ENCODE measurements at places on chromosomes 7 and 10.

GRCh38 chr10:76287856-76288255, 856.4 kb downstream of the LRMDA start:
- DNase-seq, result no peak

- no peak for DNase-seq
Measured at GRCh38 chr7:116150588-116150987, 59.8 kb upstream of the TES start.

DNA sequence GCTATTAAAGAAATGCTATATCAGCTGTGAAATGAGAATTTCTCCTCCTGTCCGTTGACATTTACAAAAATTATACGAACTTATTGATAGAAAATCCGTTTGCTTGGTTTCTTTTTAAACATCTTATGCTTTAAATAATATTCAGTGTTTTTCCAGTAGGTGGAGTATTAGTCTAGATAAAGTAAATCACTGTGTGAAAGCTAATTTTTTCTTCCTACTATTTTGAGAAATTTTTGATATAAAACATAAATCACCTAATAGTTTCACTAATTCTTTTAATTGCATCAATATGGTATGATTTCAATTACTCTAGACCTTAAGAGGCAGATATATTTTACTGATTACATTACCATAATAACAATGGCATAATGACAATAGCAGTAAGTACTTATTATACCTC, 335.2 kb upstream of the C7orf33 start:
- DNase-seq, result no peak

DNA sequence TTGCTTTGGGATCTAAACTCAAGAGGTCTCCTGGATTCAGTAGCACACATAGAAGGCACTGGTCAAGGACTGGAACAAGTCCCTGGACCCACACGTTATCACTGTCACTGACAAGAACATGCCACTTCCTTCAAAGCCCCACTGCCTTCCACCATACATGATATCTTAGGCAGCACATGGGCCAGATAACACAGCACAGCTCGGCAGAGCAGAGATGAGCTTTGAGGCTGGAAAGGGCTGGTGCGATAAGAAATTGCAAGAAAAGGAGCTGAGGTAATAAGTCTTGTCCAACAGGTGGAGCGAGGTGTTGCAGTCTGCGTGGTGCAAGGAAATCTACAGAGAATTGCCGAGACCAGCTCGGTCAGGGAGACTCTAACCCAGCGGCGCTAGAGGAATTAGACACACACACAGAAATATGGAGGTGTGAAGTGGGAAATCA, 139.8 kb upstream of the CDK13 start:
- DNase-seq, result no peak

DNA sequence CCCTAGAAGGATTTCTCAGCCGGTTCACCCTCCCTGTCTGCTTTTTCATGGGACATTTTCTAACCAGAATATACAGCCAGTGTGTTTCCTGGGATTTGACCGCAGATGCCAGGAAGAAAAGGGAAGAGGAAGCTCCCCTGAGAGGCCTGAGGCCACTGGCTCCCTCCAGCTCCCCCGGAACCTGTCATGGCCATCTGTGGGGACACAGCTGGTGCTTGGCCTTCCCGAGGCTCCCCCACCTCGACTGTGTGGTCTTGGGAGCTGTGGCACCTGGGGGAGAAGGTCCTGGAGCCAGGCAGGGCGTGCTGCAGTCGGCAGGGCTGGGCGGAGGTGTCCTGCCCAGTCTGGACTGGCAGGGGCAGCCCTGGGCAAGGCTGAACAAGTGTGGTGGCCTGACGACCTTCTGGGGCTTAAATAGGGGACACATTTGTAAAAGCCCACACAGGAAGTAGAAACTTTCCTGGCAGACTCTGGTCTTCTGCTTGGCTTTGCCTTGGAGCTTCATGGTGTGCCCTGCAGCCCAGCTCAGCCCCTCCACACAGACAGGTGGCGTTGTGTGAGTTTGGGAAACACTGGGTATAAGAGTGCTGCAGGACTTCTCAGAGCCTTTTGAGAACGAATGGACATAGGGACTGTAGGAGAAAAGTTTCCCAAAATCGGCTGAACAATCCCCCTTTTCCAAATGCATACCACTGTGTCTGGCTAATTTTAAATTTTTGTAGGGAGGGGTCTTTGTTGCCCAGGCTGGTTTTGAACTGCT, 6.8 kb downstream of the BRI3 start:
- no peak for DNase-seq

GRCh38 chr7:31858055-31858454, 171.0 kb downstream of the PPP1R17 start:
- no peak for DNase-seq

GRCh38 chr7:111756687-111757178, 194.4 kb upstream of the IMMP2L start:
- peak; percentile 46 for DNase-seq

DNA sequence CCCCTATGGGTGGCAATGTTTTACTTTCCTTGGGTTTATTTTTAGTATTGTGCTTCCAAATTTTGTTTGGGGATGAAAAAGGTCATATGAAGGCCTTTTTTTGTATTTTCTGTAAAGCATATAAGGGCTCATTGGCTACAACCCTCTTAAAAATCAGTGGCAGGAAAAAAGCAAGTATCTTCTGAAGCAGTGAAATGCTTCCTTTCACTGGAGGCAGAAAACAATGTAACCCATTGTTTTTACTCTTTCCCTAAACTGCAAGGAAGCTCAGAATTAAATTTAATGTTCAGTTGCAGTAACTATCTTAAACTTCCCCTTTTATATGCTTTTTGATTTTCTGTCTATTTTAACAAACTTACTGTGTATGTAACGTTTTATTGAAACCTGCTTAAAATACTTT, 148.7 kb upstream of the LYZL1 start:
- no peak for DNase-seq

GRCh38 chr10:18140149-18140956, at the start of gene CACNB2:
TSS of gene CACNB2 (plus strand) at chr10:18140424.
- DNase-seq, result peak; percentile 79

GRCh38 chr10:85851325-85851724, 515.3 kb downstream of the GRID1 start:
- no peak for DNase-seq

DNA sequence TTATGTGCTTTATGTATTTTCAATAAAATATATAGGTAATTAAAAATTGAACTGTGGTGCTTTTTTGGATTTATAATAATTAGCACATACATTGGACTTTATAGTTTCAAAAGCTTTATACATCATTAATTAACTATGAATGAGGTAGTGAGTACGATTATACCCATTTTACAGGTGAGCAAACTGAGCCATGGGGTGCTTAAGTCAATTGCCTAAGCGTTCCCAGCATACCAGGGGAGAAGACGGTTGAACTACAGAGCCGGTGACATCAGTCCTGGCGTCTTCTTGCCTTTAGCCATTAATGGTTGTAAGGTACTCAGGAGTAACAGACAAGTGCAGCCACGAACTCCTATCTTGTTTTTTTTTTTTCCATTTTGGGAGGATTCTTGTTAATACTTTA, 172.8 kb downstream of the GATA3 start:
- DNase-seq, result no peak

GRCh38 chr10:13505052-13505680, 23.6 kb downstream of the BEND7 start:
- no peak for DNase-seq

- no peak for DNase-seq
Measured at GRCh38 chr10:106405141-106405540, 759.4 kb downstream of the SORCS1 start.

Measured in nephron progenitor cell (in vitro differentiated cells).